Kidney (tissue), 22 donors: ENCODE measurements at places on chromosomes 7 and 10. TPM values are rescaled to one million over a fixed set of nuclear protein-coding genes. Genes with fewer than 3 reads are reported as not detected.

DNA sequence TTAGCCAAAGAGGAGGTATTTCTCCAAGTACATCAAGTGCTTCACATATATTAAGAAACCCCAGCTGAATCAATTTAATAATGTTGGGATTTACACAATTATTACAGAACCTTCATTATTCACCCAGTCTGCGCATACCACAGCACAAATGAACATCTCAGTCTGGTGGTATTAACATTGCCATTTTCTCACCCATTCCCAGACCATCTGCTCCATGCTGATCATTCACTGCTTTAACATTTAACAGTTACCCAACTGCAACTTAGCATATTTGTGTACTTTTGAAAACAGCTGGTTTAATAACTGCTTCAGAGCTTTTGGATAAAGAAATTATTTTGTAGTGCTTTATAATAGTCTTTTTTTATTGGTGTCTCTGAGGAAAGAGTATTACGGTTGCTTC lies 1072.1 kb downstream of the NXPH1 start:
- no peak for DNase-seq

DNA sequence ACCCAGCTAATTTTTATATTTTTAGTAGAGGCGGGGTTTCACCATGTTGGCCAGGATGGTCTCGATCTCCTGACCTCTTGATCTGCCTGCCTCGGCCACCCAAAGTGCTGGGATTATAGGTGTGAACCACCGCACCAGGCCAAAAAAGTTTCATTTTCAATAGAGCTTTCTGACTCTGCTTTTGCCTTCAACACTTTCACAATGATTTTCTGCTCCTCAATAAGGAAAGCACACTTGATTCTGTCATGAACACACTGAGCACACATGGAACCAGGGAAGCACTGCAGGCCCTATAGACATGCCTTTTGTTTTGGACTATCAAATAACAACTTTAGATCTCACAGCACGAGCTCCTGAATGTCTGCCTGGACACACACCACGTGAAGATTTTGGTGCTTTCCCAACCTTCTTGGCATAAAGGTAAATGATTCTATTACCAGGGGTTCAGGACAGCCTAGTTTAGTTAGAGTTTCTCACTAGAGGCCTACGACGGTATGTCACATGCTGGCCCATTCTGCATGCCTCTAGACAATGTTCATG lies 8.0 kb downstream of the RRP12 start:
- DNase-seq: no peak

- no peak for DNase-seq
These were observed 24.3 kb downstream of the LEP start for GRCh38 chr7:128265156-128265905.

GRCh38 chr10:34522546-34522945 lies 292.6 kb downstream of the PARD3 start:
- DNase-seq: no peak

DNA sequence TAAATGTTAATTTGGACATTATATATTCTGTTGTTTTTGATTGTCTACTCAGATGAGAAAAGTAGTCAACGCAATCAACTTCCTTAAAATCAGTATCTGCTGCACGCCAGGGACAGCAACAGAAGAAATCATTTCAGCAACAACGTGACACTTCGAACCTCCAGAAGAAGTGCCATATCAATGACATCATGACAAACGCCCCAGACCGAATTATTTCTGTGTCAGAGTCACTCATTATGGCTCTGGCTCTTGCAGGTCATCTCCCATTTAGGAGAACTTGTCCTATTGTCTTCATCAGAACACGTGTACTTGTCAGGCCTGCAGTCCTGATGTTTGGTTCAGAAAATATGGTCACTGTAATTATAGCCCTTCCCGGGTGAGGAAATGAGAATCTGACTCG lies 276.3 kb downstream of the ADARB2 start:
- DNase-seq: no peak

- no peak for DNase-seq
These were observed 48.3 kb downstream of the TMEM270 start for GRCh38 chr7:73909051-73909941.

DNA sequence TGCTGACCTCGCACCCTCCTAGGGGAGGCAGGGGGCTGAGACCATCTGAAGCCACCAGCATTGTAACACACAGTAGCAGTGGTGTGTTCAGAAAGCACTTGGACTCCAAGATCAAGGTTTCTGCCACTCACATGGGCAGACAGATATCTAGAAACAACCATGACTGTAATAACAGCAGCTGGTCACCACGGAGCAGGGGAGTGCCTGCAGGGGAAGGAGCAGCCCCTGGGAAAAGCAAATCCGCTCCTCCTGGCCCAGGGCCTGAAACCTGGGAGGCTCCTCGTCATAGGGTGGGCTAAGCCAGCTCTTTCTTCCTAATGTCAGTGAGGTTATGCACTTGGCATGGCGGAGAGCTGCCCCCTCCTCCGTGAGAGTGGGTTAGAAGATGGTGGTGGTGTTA lies 118.4 kb upstream of the INSYN2A start:
- DNase-seq: no peak

GRCh38 chr10:52210161-52210560 lies 103.9 kb upstream of the DKK1 start:
- no peak for DNase-seq

DNA sequence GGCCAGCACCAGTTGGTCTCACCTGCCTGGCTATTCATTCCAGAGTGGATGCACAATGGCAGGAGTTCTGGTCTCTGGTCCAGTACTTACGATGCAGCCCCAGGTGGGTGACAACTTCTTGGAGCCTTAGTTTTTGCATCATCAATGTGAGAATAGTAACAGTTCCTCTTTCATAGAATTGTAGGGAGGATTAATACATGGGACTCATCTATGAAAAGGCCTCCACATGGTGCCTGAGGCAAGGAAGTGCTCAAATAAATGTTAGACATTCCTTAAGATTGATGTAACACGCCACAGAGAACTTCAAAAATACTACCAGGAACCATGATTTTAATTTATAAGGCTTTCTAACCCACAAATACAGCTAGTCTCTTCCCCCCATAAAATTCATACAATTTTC lies 120.1 kb upstream of the CHST15 start:
- DNase-seq: no peak

DNA sequence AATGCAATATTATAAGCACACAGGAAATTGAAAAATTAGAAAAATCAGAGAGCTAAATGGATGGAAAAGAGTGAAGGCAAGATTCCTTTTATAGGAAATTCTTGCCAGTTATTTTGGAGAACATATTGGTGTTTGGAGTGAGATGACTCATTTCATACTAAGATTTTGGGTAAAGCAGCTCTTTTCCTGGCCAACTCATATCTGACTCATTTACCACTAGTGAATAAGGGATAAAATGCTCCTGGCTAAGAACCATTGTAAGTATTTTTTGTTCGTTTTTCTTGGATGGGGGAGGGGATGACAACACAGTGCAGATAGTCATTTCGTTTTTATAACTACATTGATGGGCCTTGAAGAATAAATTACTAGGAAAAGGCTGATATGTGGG lies 139.3 kb downstream of the TWIST1 start:
- no peak for DNase-seq

The SCART1 gene
- total RNA-seq: 3.9 TPM

The PPP1R17 gene
- not detected for total RNA-seq

The LRRD1 gene
- total RNA-seq: 0.25 TPM

The CTNNA3 gene
- 0.72 TPM for total RNA-seq
